ENCODE measurements at places on chromosomes 2 and 18. TPM values are rescaled to one million over a fixed set of nuclear protein-coding genes. Genes with fewer than 3 reads are reported as not detected.
A peak's percentile ranks its signal among the peaks of the same experiment; 100 is the strongest.

Gene EMILIN1
- total RNA-seq: 56.3 TPM

DNA sequence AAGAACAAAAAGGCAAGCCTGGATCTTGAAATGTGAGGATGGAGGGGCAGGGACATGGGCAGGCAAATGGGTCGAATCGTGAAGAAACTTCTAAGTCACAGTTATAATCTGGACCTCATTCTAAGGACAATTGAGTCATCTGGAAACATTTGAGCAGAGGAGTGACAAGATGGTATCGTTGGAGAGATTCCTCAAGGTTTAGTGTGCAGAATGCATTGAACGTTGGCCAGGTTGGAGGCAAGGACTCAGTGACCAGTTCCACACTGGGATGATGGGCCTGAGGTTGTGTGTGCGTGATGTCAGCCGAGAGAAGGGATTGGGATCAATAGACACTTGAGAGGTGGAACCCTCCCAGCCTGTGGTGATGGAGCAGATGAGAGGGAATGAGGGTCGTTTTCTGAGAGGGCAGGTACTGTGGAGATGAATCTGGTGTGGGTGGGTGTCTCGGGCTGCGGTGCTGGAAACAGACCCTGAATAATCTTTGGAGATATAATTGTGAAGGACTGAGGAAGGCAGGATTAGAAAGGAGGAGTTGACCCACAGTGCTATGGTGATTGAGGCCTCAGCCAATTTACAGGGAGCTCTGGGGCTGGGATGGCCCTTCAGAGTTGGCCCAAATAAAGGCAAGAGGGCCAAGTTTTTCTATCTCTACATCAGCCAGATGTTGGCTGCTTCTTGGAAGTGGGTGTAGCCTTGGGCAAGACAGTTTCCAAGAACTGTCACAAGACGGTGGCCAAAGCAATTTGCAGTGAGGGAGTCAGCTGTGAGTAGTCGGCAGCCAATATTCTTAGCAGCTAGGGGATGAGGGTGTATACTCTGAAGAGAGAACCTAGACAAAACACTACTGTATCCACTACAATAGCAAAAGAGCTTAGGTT lies 5.8 kb upstream of the ZNF532 start:
- no peak overlapping the region for H3K4me3 ChIP-seq
- H3K27me3 ChIP-seq: no peaks in the 10 kb centered on the region
- peaks cover 37% of the 10 kb centered on the region for H3K4me1 ChIP-seq
- no peak overlapping the region for H3K27ac ChIP-seq

DNA sequence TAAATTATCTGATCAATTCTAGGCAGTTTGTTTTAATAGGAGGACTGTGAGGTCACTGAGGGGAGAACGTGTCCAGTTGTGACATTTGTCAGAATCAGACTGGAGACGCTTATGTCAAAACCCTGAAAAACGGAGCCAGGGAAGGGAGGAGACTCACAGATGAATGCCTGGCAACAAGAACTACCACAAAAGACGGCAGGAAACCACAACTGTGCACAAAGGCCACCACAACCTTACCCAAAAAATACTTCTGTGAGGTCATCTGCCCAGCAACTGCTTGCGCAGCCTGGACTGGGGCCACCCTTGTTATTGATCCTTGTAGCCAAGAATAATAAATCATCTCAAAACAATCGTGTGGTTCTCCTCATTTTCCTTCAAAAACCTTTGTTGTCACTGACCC lies 173.0 kb upstream of the ALKAL2 start:
- H3K36me3 ChIP-seq: no peaks in the 10 kb centered on the region
- H3K4me3 ChIP-seq: no peak overlapping the region
- H3K27me3 ChIP-seq: peaks cover 5% of the 10 kb centered on the region
- H3K27ac ChIP-seq: no peak overlapping the region
- no peak for DNase-seq

DNA sequence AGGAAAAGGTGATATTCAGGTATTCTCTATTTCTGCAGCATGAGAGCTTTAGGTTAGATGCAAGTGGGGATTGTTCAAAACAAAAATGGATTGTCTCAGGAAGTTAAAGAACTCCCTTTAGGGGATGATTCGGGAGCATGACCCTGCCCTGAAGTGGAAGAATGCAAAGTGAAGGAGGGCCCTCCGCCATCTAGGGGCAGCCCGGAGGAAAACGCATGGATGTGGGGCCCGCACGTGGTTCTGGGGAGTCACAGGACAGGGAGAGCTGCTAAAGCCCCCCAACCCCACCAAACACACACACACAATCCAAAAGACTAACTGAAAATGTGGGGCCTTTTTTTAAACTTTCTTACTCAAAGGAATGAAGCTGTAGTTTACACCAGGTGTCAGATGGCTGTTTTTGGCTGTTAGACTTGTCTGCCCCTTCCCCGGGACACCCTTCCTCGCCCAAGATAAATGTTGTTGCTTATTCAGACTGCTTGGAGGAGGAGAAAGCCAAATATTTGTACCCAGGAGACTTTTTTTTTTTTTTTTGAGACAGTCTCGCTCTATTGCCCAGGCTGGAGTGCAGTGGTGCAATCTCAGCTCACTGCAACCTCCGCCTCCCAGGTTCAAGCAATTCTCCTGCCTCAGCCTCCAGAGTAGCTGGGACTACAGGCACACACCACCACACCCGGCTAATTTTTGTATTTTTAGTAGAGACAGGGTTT lies 78.8 kb downstream of the HNRNPLL start:
- DNase-seq: no peak
- H3K27ac ChIP-seq: no peak overlapping the region
- no peak overlapping the region for H3K4me3 ChIP-seq
- no peaks in the 10 kb centered on the region for H3K36me3 ChIP-seq

Gene CHRNG
- total RNA-seq: not detected

GRCh38 chr2:112073875-112074274 lies 18.8 kb downstream of the TMEM87B start:
- no peak overlapping the region for H3K27ac ChIP-seq
- H3K36me3 ChIP-seq: peaks cover 47% of the 10 kb centered on the region
- H3K4me1 ChIP-seq: peaks cover 4% of the 10 kb centered on the region
- H3K27me3 ChIP-seq: no peaks in the 10 kb centered on the region
- H3K4me3 ChIP-seq: no peak overlapping the region
- DNase-seq: no peak

GRCh38 chr2:831225-831536 lies 119.5 kb upstream of the SNTG2 start:
- H3K4me3 ChIP-seq: no peak overlapping the region
- H3K36me3 ChIP-seq: no peaks in the 10 kb centered on the region
- DNase-seq: no peak
- H3K4me1 ChIP-seq: peaks cover 18% of the 10 kb centered on the region

Gene RGPD3
- total RNA-seq: 0.21 TPM

Gene HOXD3
- 0.47 TPM for total RNA-seq

Gene CFAP221
- 33.9 TPM for total RNA-seq

- H3K4me1 ChIP-seq: peaks cover 66% of the 10 kb centered on the region
- no peaks in the 10 kb centered on the region for H3K27me3 ChIP-seq
- H3K36me3 ChIP-seq: peaks cover 37% of the 10 kb centered on the region
- DNase-seq: no peak
- peak overlapping the region; percentile 90 for H3K4me3 ChIP-seq
- H3K27ac ChIP-seq: peak overlapping the region; percentile 94
Observed at GRCh38 chr18:48946329-48946835, 4.4 kb downstream of the SMAD7 start.

Gene GDF7
- total RNA-seq: 0.62 TPM

Gene SP9
- not detected for total RNA-seq

DNA sequence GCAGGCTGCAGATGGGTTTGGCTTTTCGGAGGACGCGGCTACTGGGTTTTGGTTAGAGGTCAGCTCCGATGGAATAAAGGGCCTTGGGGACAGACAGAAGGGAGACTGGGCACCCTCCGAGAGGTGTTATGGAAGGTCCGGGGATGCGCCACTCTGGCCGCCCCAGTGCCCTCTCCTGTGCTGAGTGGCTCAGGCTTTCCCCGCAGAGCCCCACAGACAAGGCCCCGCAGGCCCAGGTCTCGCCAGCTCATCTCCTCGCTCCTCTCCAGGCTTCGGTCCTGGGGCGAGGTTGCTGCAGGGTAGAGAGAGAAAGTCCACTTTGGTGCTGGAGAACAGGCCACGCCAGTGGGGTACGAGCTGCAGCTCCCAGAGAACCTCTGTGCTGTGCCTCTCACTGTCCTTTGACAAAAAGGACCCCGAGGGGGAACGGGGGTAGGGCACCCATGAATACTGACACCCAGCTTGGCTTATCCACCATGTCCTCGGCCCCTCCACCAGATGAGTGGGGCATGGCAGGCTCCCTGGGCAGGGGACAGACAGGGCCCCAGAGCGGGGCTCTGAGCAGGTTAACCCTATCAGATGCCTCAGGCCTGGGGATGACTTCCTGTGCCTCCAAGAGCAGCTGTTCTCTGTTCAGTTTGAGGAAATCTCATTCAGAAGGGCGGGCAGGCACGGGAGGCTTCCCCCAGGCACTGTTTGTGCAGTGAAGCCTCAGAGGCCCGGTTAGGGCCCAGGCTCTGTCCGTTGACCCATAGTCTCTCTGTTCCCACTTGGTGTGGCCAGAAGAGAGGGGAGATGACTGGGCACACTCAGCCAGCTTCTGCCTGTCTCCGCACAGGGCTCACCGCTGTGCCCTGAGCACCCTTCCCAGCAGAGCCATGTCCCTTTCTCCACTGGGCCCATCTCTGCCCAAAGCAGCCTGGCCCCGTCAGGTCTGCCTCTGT lies 15.7 kb upstream of the CNNM3 start:
- no peak overlapping the region for H3K27ac ChIP-seq
- peaks cover 8% of the 10 kb centered on the region for H3K4me1 ChIP-seq
- H3K27me3 ChIP-seq: no peaks in the 10 kb centered on the region
- H3K4me3 ChIP-seq: no peak overlapping the region
- H3K36me3 ChIP-seq: peaks cover 41% of the 10 kb centered on the region

Gene UGT1A10
- total RNA-seq: not detected

Gene C2orf66
- 0.21 TPM for total RNA-seq

- no peaks in the 10 kb centered on the region for H3K27me3 ChIP-seq
- DNase-seq: no peak
- no peak overlapping the region for H3K27ac ChIP-seq
- no peaks in the 10 kb centered on the region for H3K4me1 ChIP-seq
- H3K36me3 ChIP-seq: no peaks in the 10 kb centered on the region
Observed at GRCh38 chr2:161976917-161977316, 97.1 kb downstream of the DPP4 start.

GRCh38 chr2:44295633-44296359 lies 20.5 kb downstream of the SLC3A1 start:
- DNase-seq: no peak
- no peak overlapping the region for H3K4me3 ChIP-seq
- no peaks in the 10 kb centered on the region for H3K36me3 ChIP-seq
- no peaks in the 10 kb centered on the region for H3K27me3 ChIP-seq
- peaks cover 14% of the 10 kb centered on the region for H3K4me1 ChIP-seq
- no peak overlapping the region for H3K27ac ChIP-seq

Gene ABHD1
- total RNA-seq: 0.21 TPM

- H3K36me3 ChIP-seq: no peaks in the 10 kb centered on the region
- H3K4me1 ChIP-seq: no peaks in the 10 kb centered on the region
- DNase-seq: peak; percentile 28
Observed at GRCh38 chr2:10221443-10221842, 81.3 kb upstream of the HPCAL1 start.

GRCh38 chr2:20197192-20197591 lies 27.7 kb downstream of the SDC1 start:
- DNase-seq: no peak
- peaks cover under 1% of the 10 kb centered on the region for H3K36me3 ChIP-seq
- H3K4me1 ChIP-seq: peaks cover 26% of the 10 kb centered on the region
- H3K27ac ChIP-seq: peak overlapping the region; percentile 73

Gene TLX2
- not detected for total RNA-seq

Gene SERPINB11
- total RNA-seq: 0.77 TPM

DNA sequence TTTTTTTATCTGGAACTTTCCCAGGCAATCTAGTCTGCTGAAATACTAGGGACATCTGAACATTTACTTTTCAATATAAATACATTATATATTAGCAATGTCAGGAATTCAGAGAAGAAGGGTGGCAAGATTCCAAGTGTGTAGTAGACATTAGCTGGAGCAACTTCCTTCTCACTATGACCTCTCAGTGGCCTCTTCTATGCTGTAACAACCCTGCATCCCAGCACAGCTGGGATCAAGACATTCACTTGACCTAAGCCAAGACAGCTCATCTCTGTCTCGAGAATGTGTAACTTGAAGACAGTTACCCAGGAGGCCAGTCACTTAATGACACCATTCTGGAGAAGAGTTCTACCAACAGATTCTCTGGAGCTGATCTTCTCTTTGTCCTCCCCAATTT lies 61.7 kb upstream of the RALBP1 start:
- H3K4me3 ChIP-seq: no peak overlapping the region
- H3K4me1 ChIP-seq: peaks cover 13% of the 10 kb centered on the region
- H3K36me3 ChIP-seq: no peaks in the 10 kb centered on the region
- no peak for DNase-seq
- H3K27ac ChIP-seq: no peak overlapping the region

DNA sequence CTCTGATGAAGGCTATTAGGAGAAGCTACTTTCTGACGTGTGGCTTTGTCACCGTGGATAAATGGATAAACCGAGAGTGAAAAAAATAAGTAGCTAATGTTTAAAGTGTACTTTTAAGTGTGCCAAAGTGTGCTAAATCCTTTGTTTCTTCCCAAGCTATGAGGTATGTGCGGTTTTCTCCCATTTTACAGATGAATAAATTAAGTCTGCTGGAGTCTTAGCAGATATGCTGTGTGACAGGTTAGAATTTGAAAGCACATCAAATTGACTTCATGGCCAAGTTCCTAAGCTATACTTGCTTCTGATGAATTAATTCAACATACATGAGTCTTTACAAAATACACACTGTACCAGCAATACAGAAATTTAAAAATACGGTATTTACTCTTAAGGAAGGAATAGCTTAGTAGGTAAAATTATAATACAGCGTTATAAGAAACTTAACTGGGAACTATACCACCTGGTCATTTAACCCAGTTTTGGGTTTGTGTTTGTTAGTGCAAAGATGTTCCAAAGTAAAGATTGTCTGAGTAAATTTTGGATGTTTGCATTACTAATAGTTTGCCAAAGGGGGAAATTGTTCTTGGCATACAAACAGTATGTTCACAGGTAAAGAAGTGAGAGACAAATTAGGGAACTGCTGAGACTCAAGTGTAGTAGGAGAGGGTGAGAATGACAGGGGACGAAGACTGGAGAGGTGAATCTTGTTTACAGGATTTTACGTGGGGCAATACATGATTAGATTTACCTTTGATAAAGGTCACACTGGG lies 1.4 kb downstream of the AGPS start:
- no peak overlapping the region for H3K27ac ChIP-seq
- H3K4me3 ChIP-seq: peak overlapping the region; percentile 94
- no peak for DNase-seq
- no peaks in the 10 kb centered on the region for H3K36me3 ChIP-seq
- peaks cover 51% of the 10 kb centered on the region for H3K4me1 ChIP-seq

GRCh38 chr2:24404491-24404921 lies 44.2 kb upstream of the ITSN2 start:
- H3K27ac ChIP-seq: no peak overlapping the region
- H3K27me3 ChIP-seq: peaks cover 11% of the 10 kb centered on the region
- H3K36me3 ChIP-seq: no peaks in the 10 kb centered on the region
- H3K4me1 ChIP-seq: no peaks in the 10 kb centered on the region

GRCh38 chr2:146305164-146305563 lies 1539.7 kb upstream of the ACVR2A start:
- no peaks in the 10 kb centered on the region for H3K27me3 ChIP-seq
- H3K4me3 ChIP-seq: no peak overlapping the region
- no peaks in the 10 kb centered on the region for H3K36me3 ChIP-seq
- no peaks in the 10 kb centered on the region for H3K4me1 ChIP-seq
